ENCODE measurements at places on chromosomes 7 and 10.

GRCh38 chr10:131533846-131534526, 222.5 kb upstream of the TCERG1L start:
- DNase-seq = no peak

GRCh38 chr10:29860166-29860565, 199.2 kb downstream of the JCAD start:
- DNase-seq = no peak

DNA sequence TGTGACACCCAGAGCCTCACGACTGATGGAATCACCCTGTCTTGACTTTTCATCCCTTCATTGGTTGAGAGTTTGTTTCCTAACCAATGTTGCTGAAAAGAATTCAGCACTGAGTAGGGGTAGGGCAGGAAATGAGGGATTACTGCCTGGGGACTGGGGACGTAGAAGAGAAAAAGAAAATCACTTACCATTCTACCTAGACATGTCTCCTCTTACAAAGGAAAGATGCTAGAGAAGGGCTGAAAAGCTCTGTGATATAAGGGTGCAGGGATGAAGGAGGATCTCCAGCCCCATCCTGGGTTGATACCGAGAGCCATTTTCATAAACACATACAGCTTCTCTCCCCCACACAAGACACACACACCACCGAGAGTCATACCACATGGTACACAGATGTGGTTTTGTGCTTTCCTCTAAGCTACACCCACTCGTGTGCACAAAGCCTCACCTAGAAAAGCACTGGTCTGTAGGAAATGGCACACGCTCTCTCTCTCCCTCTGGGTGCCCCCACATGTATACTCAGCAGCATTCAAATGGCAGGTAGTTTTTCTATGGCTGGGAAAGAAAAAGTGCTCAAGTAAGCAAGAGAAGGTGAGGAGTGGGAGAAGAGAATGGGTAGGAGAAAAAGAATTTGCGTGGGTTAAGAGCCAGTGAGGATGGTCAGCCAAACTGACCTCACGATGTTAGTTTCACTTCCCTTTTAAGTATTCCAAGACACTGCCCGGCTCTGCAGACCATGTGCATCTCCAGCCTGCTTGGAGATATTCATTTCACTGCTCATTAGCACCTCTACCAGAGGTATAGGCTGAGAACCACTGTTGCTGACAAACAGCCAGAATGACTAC, 85.8 kb downstream of the CALD1 start:
- DNase-seq = no peak

GRCh38 chr10:8416760-8417159, 362.3 kb downstream of the GATA3 start:
- no peak for DNase-seq

GRCh38 chr7:27952456-27953285, 212.7 kb downstream of the TAX1BP1 start:
- no peak for DNase-seq

DNA sequence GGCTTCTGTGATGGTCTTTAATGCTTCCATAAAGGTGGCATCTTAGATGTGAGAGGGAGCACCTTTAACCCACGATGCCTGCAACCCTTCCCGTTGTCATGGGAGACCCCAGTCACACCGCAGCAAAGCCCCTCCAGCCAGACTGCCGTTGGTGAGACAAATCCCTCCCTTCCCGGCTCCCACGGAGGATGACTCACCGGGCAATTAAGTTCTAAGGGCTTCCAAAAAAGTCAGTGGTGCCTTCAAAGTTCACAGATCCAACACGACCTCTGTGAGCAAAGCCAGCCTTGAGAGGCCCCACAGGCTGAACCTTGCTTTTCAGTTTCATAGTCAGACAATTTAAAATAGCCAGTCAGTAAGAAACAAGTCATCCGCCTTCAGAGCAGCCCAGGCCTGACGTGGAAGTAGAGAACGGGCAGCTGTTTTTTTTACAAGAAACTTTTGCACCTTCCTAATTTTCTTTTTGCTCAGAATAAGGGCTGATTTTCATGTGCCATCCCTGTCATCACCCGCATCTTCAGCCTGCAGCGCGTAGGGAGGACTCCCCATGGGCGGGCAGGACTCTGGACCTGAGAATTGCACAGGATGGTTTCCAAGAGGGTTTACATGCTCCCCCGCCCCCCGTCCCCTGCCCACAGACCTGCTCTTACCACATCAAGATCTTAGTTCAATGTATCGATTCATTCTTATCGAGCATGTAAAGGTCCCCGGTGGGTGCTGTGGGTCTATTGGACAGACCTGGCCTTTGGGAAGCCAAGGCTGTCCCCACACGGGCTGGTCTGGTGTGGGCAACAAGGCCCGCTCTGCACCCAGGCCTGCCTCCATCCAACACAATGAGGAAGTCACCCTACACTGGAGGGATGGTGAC, 333.9 kb downstream of the DNAJB6 start:
- no peak for DNase-seq

- no peak for DNase-seq
Measured at GRCh38 chr10:71857934-71858890, 7.2 kb upstream of the PSAP start.

GRCh38 chr10:1382711-1383110, 326.5 kb downstream of the WDR37 start:
- no peak for DNase-seq

GRCh38 chr10:96665306-96665705, 55.0 kb downstream of the PIK3AP1 start:
- DNase-seq = no peak

GRCh38 chr7:46454816-46455215, 533.7 kb upstream of the IGFBP3 start:
- DNase-seq = no peak

DNA sequence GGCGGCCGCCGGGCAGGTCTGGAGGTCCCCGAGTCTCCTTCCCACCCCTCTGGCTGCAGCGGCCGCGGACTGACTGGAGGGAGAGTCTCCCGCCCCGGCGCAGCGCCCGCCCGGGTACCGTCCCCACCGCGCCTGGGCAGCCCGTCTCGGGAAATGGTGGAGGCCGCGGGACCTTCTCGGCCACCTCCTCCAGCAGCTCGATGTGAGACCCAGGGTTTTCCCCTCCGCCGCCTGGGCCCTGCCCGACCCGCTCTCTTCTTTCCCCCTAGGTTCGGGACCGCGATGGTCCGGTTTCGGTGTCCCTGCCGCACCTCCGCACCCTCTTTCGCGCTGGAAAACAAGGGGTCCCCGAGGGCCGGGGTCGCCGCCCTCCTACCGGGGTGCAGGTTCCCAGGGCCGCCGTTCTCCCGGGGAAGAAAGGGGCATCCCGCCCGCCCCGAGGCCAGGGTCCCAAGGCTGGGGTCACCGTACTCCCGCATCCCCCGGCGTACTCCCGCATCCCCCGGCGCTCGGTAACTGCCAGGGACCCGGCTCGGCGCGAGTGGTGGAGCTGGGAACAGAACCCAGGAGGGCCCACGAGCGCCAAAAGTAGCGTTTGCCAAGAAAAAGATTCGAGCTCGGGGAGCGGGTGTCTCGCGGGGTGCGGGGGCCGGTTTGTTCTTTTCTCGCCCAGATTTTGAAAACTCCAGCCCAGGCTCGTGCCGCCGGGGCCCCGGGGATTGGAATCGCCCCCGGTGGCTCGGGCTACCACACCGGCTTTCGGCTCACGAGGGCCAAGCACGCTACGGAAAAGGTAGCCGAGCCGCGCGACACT, 3.4 kb downstream of the TNRC18 start:
- DNase-seq = peak; percentile 63

GRCh38 chr7:116348346-116348745, 138.0 kb downstream of the TES start:
- DNase-seq = no peak

- no peak for DNase-seq
Measured at GRCh38 chr10:99461230-99461629, 30.8 kb upstream of the GOT1 start.

GRCh38 chr7:18936265-18936664, 181.2 kb downstream of the TWIST1 start:
- DNase-seq = no peak

- DNase-seq = no peak
Measured at GRCh38 chr7:134553976-134554375, 5.1 kb downstream of the AKR1B15 start.

- DNase-seq = no peak
Measured at GRCh38 chr7:16563281-16564022, 36.8 kb downstream of the LRRC72 start.

DNA sequence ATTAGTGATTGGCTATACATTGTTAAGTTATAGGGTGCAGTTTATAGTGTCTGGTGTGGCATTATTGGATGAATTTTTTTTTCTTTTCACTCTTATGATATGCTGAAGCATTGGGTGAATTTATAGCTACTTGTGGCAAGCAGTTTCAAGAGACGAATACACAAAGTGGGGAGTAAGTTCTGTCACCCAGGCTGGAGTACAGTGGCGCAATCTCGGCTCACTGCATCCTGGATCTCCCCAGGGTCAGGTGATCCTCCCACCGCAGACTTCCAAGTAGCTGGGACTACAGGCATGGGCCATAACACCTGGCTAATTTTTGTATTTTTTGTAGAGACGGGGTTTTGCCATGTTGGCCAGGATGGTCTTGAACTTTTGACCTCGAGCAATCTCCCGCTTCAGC, 6.3 kb upstream of the SIRT1 start:
- DNase-seq = no peak

DNA sequence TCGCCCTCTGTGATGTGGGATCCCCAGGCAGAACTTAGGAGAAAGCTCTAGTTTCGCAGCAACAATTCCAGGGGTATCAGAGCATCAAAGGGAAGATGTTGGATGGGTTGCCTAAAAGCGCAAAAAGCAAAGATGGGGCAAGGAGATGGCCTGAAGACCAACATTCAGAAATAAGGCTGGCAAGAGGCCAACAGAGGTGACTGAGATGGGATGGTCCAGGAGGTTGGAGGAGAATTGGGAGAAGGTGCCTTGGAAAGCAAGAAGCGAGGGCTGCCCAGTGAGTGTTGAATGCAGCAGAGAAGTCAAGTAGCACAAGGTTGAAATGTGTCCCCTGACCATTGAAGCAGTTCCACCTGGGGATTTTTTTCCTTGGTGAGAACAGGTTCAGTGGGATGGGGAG, 38.4 kb upstream of the TMEM273 start:
- no peak for DNase-seq

- DNase-seq = no peak
Measured at GRCh38 chr7:136342251-136342650, 365.1 kb upstream of the MTPN start.

DNA sequence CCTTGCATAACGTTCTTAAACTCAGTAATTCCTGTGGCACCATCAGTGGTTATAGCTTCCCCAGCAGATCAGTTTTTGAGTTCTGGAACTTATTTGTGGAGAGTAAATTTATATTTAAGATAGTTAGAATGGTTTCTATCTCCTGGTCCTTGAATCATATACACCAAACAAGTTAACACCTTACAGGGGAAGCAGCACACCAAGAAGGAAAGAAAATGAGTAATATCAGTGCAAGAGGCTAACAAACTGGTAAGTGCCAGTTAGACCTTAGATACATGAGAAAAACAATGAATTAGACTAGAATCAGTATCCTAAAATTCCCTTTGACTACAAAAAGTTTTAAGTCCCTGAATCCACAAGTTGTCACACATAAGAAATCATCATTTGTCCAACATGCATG, 54.2 kb downstream of the ABI1 start:
- no peak for DNase-seq

- DNase-seq = peak; percentile 26
Measured at GRCh38 chr7:138924501-138925225, 56.5 kb downstream of the KIAA1549 start.

GRCh38 chr7:33680682-33681081, 224.7 kb upstream of the BMPER start:
- no peak for DNase-seq

DNA sequence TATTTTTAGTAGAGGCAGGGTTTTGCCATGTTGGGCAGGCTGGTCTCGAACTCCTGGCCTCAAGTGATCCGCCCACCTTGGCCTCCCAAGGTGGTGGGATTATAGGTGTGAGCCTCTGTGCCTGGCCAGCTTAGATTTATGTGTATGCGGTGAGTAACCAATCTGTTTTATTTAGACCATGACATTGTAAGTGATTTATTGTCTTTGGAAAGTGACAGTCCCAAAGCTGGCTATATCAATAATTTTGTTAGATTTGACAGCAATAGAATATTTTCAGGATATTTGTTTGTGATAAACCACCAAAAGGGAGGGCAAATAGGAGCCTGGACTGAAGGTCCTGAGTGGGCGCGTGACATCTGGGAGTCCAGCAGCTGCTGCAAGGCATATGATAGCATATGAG, 75.7 kb downstream of the XRCC2 start:
- DNase-seq = no peak

DNA sequence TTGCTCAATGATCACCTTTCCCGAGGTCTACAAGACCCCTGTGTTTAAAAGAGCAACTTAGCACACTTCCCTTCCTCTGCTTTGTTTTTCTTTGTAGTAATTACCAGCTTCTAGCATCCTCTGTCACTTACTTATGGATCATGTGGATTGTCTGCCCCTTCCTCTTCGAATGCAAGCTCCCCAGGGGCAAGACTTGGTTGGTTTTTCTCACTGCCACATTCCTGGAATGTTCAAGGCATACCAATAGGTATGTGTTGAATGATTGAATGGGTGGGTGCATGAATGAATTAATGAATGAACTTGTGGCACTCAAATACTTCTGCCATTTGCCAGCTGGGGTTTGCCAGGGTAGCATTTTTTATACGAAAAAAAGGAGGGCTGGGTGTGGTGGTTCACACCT, 294.0 kb downstream of the PRPF18 start:
- DNase-seq = no peak

DNA sequence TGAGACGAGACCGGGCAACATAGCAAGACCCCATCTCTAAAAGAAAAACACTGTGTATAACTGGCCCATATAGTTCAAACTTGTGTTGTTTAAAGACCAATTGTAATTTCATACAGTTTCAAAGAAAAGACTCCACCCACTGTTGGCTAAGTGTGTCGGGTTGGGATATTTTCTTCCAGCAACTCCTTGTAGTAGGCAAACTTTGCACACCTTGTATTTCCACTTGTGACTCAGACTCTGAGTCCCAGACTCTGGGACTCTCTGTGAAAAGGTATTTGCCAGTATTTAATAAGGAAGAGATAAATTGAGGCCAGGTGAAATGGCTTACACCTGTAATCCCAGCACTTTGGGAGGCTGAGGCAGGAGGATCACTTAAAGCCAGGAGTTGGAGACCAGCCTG, 29.3 kb upstream of the RHBDD2 start:
- no peak for DNase-seq

DNA sequence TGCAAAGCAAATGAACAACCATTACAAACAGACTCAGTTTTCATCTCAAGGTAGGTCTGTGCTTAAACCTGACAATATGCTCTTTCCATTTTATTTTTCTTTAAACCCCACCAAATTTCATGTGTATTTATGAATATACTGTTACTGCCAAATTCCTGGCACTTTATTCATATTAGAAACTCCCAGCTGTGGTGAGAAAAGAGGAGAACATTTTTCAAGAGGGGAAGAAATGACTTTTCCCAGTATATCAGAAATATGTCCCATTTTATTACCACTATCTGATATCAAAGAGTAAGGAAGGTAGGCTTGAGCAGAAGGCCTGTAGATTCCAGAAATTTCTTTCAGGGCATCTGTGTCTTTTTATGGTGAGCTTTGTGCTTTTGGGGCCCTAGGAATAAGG, 189.6 kb downstream of the ADAM12 start:
- no peak for DNase-seq

DNA sequence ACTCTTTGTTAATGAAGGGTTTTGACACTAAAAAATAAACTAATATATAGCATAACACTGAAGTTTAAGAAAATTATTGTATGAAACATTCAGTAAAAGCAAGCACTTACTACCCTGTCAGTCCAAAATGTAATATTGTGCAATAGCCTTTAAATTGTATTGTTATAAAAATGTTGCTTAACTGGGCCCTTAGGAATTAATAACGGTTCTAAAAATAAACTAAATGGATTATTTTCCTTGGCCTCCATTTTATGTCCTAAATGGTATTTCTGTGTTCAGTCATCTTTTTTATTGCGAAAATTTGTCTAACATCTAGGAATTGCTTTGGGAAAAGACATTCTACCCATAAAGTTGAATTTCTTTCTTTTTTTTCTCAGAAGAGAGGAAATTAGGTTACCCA, 49.0 kb upstream of the ABI1 start:
- DNase-seq = no peak
